Activated CD4-positive, alpha-beta T cell treated with anti-CD3 and anti-CD28 coated beads, Interleukin-2, amount 50 U/mL, for 1 hour (primary cell): ENCODE measurements at places on chromosomes 2 and 18.

GRCh38 chr2:98455494-98455976 is 10.9 kb downstream of the INPP4A start:
- no peak for DNase-seq

DNA sequence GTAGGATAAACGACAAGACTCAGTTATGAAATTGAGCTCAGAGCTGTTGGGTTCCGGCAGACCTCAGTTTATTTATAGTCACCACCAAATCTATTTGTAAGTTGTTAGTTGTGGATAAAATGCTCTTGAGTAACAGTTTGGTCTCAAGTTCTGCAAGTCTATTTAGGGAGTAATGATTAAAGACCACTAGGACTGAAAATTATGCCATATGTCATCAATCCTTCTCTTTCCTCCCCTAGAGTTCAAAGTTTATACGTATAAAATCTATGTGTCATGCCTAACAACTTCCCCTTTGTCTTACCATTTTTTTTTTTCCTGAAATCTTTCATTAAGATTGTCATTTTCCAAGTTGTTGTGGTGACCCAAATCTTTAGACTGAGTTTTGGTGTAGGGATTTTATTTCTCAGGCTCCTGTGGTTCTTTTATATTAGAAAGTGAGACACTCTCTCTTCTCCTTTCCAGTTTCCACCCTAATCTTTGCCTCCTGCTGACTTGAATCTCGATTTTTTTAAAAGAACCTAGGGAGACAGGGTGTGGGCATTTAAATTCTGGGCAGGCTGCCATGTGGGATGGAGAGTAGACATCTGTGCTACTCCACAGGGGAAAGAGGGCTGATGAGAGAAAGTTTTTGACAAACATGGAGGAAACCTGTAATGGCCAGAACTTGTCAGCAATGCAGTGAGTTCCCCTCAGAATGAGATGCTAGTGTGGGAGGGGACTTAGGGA is 51.0 kb downstream of the LAMA3 start:
- DNase-seq = no peak

GRCh38 chr2:215671691-215672090 is 235.8 kb upstream of the FN1 start:
- DNase-seq = no peak

DNA sequence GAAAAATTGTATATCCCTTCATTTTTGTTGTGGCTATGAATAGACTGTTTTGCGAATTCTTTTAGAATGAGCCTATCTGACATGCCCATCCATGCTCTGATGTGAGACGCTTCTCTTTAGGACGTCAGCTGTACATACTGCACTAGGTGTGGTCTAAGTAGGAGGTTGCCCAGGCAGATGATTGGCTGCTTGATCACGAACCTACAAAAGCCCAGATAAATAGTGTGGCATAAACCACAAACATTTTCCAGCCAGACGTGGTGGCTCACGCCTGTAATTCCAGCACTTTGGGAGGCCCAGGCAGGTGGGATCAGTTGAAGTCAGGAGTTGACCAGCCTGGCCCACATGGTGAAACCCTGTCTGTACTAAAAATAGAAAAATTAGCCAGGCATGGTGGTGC is 251.8 kb downstream of the AGAP1 start:
- no peak for DNase-seq

- DNase-seq = no peak
Observed at GRCh38 chr2:143345887-143346787, 216.9 kb downstream of the ARHGAP15 start.
